RCC 7860 (cell line): ENCODE measurements at places on chromosomes 5 and 9.

GRCh38 chr5:10352430-10353240 is 860 bp upstream of the MARCHF6 start:
- DNase-seq: no peak

DNA sequence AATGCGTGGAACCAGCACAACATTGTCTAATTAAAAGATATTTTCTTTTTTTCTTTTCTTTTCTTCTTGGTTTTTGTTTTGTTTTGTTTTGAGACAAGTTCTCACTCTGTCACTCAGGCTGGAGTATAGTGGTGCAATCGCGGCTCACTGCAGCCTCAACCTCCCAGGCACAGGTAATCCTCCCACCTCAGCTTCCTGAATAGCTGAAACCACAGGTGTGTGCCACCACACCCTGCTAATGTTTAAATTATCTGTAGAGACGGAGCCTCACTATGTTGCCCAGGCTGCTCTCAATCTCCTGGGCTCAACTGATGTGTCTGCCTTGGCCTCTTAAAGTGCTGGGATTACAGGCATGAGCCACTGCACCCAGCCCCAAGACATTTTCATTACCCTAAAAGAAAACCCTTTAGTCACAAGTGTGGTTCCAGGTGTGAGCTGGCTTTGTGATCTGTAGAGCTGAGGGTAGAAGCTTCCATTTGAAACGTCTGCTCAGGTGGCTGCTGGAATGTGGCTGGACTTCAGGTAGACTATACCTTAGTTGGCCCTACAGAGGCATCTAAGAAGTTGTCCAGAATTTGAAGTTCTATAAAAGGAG is 19.1 kb upstream of the NEK6 start:
- no peak for DNase-seq

DNA sequence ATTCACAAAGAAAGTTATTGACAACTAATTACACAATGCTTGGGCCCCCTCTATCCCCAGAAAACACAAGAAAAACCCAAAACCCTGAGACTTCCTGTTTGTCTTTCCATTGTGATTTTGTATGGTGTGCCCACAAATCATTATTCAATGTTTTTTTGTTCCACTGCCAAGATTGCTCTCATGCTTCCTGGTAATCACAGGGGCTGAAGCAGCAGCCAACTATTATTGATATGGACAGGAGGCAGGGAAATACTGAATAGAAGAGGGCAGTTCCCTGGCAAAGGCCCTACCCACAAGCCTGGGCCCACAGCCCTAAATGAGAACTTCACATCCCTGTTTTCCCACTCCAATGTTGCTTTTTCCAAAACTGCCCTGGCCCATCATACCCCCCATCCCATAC is 21.5 kb upstream of the RFK start:
- DNase-seq: no peak

DNA sequence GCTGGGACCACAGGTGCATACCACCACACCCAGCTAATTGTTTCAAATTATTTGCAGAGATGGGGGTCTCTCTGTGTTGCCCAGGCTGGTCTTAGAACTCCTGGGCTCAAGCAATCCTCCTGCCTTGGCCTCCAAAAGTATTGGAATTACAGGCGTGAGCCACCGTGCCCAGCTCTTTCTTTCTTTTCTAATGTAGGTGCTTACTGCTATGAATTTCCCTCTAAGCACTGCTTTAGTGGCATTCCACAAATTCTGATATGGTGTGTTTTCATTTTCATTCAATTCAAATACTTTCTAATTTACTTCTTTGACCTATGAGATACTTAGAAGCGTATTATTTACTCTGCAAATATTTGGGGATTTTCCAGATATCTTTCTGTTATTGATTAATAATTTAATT is 14.9 kb downstream of the HMGXB3 start:
- DNase-seq: no peak

- DNase-seq: no peak
Measured at GRCh38 chr9:128383791-128384190, 12.6 kb downstream of the URM1 start.

DNA sequence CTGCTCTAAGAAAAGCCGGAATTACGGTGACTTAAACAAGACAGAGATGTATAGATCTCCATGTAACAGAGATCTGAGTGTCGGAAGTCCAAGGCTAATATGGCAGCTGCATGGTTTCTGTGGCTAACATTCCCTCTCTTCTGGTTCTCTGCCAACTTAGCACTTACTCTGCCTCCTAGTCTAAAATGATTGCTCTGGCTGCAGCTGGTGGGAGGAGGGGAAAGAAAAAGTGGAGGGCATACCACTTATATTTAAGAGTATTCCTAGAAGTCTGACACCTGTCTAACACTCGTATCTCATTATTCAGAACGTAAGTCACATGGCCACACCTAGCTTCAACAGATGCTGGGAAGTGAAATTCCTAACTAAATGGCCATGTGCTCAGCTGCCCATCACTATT is 551.5 kb upstream of the TLE4 start:
- no peak for DNase-seq

DNA sequence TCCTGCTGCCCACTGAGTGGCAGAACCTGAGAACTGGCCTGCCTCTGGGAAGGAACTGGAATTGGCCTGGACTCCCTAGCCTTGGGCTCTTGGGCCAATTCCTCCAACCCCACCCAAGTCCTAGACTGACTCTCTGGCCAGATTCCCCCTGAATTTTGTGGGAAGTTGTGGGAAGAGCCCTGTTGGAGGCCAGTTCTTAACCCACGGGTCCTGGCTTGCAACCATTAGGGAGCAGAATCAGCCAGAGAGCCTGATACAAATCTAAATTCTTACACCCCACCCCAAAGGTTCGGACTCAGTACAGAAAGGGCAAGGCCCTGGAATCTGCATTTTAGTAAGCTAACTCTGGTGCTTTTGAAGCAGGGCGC is 125.3 kb upstream of the SLC25A48 start:
- DNase-seq: no peak

DNA sequence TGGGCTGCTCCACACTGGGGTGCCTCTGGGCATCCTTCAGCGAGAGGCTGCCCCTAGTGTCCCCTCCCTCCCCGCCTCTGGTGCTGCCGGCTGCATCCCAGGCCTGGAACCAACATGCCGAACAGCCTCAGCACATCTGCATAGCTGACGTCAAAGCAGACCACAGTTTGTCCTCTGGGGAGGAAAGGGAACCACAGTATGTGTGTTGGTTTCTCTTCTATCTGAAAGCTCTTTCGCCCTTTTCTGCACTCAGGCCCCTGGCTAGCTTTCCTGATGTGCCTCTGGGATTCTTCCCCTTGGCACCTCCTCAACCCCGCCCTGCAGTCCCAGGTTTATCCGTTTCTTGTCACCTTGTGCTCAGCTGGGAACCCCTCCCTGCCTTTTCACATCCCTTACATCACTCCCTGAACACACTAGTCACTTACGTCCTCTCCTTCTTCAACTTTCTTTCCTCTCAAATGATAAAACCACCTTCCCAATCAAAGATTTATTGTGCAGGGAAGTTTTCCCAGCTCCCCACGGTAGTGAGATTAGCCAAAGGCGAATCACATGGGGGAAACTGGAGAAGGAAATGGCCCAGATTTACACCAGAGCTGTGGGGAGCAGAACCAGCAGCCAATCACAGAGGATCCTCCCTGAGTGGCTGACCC is 35.5 kb upstream of the B4GALT1 start:
- DNase-seq: no peak

DNA sequence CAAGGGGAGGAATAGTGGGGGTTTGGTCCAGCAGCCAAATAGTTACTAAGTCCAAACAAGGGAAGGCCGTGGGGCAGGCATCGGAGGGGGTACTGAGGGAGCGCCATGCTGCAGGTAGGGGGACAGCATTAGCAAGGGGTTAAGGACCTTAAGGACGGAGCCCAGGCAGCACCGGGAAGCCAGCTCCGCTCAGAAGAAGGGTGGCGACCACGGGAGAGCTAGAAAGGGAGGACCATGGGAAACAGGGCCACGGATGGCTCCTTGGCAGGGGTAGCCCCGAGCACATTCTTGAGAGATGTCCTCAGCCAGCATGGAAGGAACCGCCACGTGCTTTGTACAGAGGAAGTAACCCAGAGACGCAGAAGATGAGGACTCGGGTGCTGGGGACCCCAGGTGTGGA is 76.2 kb upstream of the STXBP1 start:
- DNase-seq: no peak

DNA sequence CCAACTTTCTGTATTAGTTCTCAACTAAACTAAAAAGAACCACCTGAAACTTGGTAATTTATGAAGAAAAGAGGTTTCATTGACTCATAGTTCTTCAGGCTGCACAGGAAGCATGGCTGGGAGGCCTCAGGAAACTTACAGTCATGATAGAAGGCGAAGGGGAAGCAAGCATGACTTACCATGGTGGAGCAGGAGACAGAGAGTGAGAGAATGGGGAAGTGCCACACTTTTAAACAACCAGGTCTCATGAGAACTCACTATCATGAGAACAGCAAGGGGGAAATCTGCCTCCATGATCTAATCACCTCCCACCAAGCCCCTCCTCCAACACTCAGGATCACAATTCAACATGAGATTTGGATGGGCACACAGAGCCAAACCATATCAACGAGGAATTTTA is 123.5 kb downstream of the DEPDC1B start:
- no peak for DNase-seq

DNA sequence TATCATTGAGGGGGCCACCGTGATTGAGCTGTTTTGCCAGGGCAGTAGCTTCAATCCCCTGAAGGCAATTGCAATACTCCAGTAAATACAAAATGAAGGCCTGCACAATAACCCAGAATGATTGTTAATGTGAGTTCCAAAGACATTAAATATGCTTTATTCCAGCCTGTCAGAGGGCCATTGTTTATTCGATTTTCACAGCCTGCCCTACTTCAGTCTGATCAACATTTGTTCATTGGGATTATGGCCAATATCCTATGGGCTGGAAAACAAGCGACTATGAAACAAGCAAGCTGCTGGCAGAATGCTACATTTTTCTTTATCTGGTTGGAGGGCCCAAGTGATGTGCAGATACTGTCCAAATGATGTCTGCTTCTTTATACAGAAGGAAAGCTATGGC is 543.1 kb downstream of the TLE1 start:
- no peak for DNase-seq

- no peak for DNase-seq
Measured at GRCh38 chr9:127887792-127888191, 10.3 kb upstream of the AK1 start.

DNA sequence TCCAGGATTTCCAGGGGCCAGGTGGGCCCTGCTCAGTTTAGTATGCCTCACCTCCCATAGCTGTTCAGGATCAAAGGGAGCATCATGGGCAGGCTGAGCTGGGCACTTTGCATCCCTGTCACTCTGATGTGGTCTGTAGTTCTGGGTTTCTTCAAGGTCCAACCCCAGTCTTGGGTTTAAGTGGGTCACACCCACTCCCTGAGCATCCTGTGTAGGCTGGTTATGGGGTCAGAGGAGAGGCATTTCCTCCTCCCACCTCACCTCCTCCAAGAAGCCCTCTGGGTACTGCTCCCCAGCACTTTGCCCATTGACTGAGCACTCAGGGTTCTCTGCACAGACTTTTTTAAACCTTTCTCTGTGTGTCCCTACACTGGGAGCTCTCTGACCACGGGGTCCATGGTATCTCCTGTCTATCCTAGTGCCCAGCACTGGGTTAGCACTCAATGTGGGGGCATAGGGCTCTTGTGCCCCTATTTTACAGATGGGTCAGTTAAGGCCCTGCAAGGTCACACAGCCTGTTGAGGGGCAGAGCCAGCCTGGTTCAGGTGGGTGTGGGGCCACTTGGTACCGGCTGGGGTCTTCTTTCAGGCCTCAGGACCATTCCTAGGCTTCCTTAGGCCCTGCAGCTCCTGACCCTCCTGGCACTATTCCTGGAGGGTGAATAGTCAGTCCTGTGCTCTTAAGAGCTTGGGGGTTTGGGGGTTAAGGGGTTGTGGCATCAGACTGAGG is 19.0 kb downstream of the CXXC5 start:
- peak; percentile 33 for DNase-seq

GRCh38 chr5:171601266-171601881 is 181.9 kb downstream of the FGF18 start:
- no peak for DNase-seq

GRCh38 chr9:135320943-135321342 is 158.6 kb upstream of the PPP1R26 start:
- DNase-seq: no peak

DNA sequence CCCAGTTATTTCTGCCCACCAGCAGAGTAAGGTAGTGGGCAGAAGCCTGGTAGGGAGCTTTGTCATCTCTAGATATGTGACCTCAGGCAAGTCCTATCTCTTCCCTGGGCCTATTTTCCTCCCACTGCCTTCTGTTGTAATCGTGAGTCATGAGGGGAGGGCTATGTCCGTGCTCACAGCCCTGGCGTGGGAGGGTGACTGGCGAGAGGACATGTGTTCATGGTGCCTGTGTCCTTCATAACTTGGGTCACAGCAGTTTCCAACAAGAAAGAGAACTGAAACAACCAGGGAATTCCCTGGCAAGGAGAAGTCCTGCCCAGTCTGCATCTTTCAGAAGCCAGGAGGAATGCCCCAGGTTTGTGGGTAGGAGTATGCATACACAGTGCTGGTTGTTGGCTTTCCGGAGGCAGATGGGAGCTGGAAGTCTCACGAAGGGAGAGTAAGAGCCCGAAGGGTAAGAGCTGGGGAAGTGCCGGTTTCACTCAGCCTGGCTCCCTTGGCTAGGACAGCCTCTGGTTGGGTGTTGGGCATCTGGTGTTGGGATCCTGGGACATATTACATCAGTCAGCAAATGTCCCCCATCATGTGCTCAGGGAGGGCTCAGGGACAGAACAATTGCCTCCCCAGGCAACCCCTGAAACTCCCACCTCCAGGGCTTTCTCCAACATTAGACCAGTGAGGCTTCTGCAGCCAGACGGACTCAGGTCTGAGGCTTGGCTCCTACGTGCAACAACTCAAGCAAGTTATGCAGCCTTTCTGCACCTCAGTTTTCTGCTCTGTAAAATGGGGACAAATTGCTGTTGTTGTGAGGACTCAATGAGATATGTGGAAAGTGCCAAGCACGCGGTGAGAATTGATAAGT is 4.3 kb upstream of the TIFAB start:
- peak; percentile 84 for DNase-seq

DNA sequence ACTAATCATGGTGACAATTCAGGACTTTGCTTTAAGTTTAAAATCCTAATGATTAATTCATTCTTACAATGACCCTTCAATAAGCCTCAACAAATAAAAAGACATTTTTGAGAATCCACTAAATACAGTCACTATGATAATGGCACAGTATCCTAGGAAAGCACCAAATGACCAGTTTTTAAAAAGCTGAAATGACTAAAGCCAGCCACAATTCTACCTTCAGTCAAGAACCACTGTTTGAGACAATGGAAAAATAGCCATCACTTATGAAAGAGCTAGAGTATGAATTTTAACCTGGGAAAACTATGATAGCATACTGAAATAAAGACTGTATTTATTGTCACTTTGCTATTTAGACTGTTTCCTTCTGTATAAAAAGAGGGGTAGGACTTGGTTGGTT is 14.0 kb downstream of the FBXW2 start:
- no peak for DNase-seq

DNA sequence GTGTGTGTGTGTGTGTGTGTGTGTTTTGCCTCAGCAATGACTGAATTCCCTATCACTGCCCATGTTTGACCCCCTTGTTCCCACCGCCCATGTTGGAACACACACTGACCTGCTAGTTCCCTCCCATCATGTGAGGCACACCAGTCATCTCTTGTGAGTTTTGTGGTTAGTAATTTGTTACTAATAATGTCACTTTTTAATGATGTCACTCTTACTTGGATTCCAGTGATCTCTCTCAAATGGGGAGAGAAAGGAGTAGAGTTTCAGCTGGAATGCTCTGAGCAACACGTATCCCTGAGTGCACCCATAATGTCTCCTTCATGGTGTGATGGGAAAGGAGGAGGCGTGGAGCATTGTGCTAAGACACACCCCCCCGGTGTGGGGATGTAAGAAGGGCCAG is 172.6 kb downstream of the SH3GL2 start:
- DNase-seq: no peak
